ENCODE measurements at places on chromosomes 4 and X.

DNA sequence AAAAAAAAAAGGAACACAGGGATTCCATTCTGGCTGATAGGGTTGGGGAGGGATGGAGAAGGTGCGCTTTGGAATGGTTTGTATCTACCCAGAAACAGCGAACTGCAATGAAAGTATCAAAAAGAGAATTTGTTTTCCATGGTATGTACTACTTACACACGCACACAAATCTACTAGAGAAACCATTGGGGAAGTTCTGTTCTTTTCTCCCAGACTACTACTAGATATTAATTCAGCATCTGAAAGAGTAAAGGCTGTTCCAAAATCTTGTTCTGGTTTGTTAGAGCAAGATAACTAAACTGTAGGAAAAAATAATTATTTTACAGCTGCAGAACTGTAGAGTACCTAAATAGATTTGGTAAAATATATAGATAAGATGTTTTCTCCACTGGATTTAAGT lies 118.4 kb downstream of the CBR4 start:
- no peak for ATAC-seq

DNA sequence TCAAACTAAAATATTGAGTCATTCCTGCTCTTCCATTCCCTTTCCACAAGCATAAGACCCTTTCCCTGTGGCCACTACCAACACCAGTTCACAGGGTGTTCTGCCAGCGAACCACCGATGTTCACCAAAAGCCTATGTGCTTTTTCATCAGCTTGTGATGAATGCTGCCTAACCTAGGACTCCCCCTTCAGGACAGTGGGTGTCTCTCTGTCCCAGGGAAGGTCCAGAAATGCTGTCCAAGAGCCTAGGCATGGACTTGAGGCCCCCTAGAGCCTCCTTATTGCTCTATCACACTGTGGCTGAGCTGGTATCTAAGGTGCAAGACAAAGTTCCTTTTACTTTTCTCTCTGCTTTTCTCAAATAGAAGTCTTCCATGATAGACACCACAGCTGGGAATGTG lies 1015.6 kb downstream of the PCDH19 start:
- no peak for ATAC-seq

- no peak for ATAC-seq
Measured at GRCh38 chr4:74123065-74123728, 24.2 kb upstream of the CXCL2 start.

- peak; percentile 34 for ATAC-seq
Measured at GRCh38 chrX:100687128-100687527, 43.1 kb downstream of the SRPX2 start.

DNA sequence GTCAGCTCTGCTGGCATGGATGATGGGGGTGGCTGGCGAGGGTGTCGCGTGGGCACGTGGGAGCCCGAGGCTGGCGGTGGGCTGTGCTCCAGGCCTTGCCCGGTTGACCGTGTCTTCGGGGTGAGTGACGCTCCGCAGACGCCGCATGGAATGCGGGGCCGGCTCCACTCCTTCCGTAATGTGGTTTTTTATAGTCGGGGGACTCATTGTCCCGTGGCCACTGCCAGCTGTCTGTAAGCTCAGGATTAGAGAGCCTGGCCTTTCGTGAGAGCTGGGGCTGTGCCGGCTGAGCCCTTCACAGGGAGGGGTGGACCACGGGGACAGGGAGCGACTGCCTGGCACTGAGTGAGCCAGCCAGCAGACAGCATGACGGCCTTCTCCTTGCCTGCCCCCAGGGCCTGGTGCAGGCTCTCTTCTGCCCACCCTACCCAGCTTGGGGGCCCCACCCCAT lies 20.4 kb downstream of the DOK7 start:
- ATAC-seq, result no peak
